ENCODE measurements at places on chromosomes 13 and 19. TPM values are rescaled to one million over a fixed set of nuclear protein-coding genes. Genes with fewer than 3 reads are reported as not detected.

The YJU2 gene
- total RNA-seq: 17.7 TPM

The CD79A gene
- not detected for total RNA-seq

The CYP2A7 gene
- not detected for total RNA-seq

The ZNF625 gene
- total RNA-seq: 7.6 TPM

The SPC24 gene
- total RNA-seq: 53.0 TPM

The FOXA3 gene
- not detected for total RNA-seq

The GPR42 gene
- not detected for total RNA-seq

The CAMSAP3 gene
- total RNA-seq: not detected

The ANGPTL8 gene
- not detected for total RNA-seq

The DOCK6 gene
- total RNA-seq: 22.0 TPM

The HCST gene
- 4.1 TPM for total RNA-seq

The SEMA6B gene
- total RNA-seq: 0.15 TPM

The PRKCG gene
- total RNA-seq: not detected

The ZNF418 gene
- total RNA-seq: 0.54 TPM

The ZNF555 gene
- total RNA-seq: 3.7 TPM

The SIGLEC5 gene
- total RNA-seq: not detected

The PLK5 gene
- total RNA-seq: 0.95 TPM

The SLC17A7 gene
- total RNA-seq: not detected

The HPN gene
- total RNA-seq: not detected
